ENCODE measurements at places on chromosomes 2 and 18. TPM values are rescaled to one million over a fixed set of nuclear protein-coding genes. Genes with fewer than 3 reads are reported as not detected.

The SP140L gene
- 25.4 TPM for total RNA-seq

The EIF2AK3 gene
- 10.3 TPM for total RNA-seq

The TRIM43 gene
- not detected for total RNA-seq

The KRTCAP3 gene
- total RNA-seq: not detected

DNA sequence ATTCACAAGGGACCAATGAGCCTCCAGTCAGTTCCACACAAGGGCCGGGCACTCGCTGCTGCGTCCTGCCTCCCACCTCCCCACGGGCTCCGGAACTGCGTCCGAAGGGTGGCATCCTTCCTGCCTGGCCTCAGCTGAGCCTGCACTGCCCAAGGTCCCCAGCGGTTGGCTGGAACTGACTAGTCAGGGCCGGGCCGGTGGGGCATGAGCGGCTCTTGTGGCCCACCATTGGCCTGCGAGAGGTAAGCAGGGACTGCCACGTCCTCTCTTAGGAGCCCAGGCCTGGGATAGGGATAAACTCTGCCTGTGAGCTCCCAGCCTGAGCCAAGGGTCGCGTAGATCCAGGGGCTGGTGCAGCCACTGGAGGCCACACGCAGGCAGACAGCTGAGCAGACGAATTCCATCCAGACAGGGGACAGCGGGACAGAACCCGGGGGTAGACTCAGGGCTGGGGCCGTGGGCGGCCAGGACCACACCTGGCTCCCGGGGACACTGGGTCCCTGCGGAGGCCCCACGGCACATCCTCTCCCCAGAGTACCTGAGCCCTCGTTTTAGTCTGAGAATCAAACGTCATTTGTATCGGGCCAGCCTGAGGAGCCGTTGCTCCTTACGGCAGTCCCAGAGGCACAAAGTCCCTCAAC, 148.4 kb downstream of the ZNF516 start:
- no peak for DNase-seq

DNA sequence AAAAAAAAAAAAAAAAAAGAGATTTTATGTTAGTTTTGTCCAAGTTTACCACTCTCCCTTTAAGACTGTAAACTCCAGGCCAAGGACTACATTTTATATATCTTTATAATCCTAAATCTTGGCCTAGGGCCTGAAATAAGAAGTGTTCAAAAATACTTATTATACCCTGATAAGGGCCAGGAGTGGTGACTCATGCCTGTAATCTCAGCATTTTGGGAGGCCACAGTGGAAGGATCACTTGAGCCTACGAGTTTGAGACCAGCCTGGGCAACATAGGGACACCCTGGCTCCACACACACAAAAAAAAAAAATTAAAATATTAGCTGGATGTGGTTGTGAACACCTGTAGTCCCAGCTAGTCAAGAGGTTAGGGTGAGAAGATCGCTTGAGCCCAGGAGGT, 12.7 kb downstream of the TRIP12 start:
- DNase-seq: peak; percentile 7

DNA sequence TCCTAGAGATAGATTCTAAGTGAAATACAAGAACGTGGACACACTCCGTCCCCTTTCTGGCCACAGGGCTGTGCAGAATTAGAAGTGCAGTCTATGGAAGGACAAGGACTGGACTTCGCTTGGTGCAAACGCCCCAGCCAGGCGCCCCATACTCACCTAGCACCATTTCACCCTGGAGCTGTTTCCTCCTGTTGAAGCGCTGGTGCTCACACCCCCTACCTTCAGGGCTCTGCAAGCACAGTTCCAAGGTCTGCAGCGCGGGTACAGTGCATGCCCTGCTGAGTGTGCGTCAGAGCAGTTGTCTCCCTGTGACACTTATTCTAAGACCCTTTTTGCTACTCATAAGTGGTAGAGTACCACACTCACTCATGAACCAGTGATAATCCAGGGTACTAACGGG, 3.0 kb downstream of the HPCAL1 start:
- DNase-seq: no peak
